GF-D8 (cell line): ENCODE measurements at places on chromosomes 12 and 14.

- no peak for DNase-seq
Observed at GRCh38 chr12:21843795-21844194, 69.3 kb upstream of the KCNJ8 start.

DNA sequence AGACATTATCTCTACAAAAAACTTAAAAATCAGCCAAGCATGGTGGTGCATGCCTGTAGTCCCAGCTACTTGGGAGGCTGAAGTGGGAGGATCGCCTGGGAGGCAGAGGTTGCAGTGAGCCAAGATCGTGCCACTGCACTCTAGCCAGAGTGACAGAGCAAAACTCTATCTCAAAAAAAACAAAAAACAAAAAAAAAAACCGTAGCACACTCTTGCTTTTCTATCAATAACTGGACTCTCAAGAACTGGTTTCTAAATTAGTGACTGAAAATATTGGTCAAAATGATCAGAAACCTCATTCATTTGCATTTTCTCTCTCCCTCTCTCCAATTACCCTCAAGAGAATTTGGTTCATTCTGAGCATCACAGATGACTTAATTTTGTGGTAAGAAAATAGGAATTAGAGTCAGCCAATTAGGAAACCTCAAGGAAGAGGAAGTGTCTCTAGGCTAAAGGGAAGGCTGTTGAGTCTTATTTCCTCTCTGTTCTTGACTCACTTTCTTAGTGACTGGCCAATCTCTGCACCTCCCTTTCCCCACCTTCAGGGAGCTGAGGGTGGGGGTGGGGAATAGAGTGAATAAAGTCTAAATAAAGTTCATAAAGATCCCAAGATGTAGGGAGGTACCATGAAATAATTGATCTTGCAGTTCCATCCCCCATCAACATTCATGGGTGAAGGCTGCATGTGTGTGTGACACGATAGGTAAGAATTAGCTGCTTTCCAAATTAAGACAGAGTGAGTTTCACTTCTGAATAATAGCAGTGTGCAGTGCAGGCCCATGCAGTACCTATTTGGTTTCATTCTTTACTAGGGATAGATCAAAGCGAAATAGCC, 6.8 kb upstream of the PSMA6 start:
- DNase-seq: peak; percentile 96

- DNase-seq: no peak
Observed at GRCh38 chr14:86999036-86999435, 993.9 kb downstream of the GALC start.

DNA sequence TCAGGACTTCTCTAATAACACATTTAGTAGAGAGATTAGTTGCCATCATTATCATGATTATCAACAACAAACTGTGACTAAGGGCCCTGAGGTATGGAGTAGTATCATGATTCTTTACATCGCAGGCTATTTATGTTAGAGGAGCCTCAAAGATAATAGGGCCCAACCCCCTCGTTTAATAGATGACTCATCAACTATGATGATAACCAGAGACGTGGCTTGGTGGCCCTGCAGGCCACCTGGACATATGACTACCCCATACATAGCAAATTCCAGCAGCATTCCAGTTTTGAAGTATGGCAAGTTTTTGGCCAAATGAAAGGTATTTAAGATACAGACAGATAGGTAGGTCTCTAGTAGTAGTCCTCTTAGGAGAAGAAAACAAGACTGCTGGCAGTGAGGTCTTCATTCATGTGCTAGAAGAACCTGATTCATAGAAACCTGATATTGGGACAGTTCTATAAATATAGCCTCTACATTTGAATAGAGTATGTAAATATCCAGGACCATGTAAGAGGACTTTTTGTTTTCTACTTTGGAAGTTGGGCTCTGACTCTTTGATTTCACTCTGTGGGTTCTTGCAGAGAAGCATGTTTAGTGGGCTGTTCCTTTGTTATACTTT, 5.6 kb downstream of the RIC8B start:
- no peak for DNase-seq

- no peak for DNase-seq
Observed at GRCh38 chr14:93857500-93858283, 69.4 kb upstream of the PRIMA1 start.

DNA sequence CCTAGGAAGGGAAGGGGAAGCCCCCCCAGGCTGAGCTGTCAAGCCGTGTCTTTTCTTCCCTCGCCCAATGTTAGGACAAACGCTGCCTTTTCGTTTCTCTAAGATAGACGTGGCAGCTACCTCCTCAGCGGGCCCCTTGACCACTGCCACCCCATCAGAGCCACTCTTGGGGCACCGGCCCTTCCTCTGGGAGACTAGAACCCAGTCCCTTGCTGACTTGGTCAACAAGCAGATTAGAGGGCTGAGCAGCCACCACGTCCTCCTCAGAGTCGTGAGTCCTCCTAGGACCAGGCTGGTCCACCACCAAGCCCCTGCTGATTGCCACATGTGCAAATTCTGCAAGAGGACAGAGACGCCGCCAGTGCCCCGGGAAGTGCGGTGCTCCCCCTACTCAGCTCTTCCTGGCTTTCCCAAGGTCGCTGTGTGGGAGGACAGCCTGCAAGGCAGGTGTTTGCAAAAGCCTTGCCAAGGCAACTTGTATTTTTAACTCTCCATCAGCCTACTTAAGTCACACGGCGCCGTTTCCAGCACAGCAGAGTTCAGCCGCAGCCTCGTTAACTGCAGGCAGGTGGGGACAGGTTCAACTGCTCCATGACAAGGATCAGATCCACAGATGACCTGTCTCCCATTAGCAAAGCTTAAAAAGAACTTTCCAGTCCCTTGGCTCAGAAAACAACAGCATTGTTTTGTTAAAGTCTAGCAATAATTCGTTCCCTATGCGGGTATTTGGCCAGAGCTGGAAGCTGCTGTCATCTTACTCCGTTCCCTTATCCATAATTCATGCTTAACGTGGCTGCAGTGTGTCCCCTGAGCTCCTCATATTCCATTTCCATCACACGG, 65.6 kb downstream of the TESC start:
- no peak for DNase-seq

GRCh38 chr12:63857771-63858670, 13.5 kb downstream of the SRGAP1 start:
- DNase-seq: no peak

GRCh38 chr12:83153177-83153576, 466.5 kb downstream of the TMTC2 start:
- DNase-seq: no peak

DNA sequence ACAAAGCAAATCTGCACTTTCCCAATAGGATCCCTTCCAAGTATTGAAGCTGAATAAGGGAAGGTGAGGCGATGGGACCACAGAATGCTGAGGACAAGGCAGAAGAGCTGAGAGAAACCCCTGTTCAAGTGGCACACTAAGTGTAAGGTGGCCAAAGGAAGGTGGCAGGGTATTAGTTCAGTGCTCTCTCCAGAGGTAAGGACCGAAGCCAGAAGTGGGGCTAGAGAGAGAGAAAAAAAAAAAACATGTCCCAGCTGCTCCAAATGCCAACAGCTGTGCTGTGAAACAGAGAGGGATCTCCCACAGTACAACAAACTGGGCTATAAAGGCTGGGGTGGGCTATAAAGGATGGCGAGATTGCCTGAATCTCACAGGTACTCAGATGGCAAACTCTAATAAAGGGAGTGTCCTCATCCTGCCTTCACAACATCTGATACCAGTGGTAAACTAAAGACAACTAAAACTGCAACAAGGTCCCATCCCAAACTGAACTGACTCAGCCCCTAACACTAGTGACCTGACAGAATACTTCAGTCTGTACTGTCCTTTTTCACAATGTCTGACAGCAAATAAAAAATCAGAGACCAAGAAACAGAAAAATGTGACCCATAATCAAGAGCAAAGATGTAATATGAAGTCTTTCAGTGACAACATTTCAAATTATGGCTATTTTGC, 47.9 kb downstream of the CDK17 start:
- no peak for DNase-seq
